Left renal pelvis (tissue), 4 donors: ENCODE measurements at places on chromosomes 2 and 18. TPM values are rescaled to one million over a fixed set of nuclear protein-coding genes. Genes with fewer than 3 reads are reported as not detected.

DNA sequence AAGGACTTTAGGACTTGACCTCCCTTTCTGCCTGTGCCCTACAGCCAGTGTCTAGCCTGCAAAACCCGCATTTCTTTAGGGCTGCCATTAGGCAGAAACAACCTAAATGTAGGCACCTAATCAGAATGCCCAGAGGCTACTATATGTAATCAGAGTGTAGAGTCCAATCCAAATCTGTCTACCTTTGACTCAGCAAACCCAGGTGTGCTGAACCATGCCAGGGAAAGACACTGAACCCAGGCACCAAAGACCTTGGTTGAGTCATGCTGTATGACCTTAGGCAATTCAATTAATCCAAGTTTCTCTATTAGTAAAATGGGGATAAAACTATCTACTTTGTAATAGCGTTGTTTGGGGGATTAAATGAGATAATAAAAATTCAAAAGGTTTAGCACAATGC, 20.7 kb downstream of the CAPN14 start:
- no peak for DNase-seq

The DYSF gene
- polyA plus RNA-seq, result 18.5 TPM

- no peak for DNase-seq
Measured at GRCh38 chr2:102703748-102704147, 58.1 kb upstream of the TMEM182 start.

- DNase-seq, result no peak
Measured at GRCh38 chr2:99198103-99198841, 17.3 kb downstream of the MRPL30 start.

The COL3A1 gene
- polyA plus RNA-seq, result 1,570 TPM

The CNGA3 gene
- polyA plus RNA-seq, result not detected

The ANKRD62 gene
- 0.07 TPM for polyA plus RNA-seq

DNA sequence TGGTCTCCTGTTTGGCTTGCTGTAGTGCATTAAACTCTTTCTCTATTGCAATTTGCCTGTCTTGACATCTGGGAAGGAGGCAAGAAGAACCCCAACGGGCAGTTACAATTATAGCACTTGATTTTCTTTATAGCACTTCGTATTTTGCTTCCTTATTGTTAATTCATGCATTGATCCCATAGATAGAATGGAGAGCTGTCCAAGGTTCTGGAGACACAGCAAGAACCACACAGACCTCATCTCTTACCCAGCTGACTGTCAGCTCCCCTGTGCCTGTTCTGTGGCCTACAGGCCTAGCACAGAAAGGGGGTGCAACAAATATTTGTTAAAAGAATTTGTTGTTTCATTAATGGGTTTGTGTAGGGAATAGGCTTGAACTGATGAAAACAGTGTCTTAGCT, 194.3 kb downstream of the GALNT1 start:
- no peak for DNase-seq

GRCh38 chr18:32776561-32776960, 3.7 kb upstream of the KLHL14 start:
- no peak for DNase-seq

GRCh38 chr2:25339791-25340180, 1.9 kb downstream of the DNMT3A start:
- no peak for DNase-seq

DNA sequence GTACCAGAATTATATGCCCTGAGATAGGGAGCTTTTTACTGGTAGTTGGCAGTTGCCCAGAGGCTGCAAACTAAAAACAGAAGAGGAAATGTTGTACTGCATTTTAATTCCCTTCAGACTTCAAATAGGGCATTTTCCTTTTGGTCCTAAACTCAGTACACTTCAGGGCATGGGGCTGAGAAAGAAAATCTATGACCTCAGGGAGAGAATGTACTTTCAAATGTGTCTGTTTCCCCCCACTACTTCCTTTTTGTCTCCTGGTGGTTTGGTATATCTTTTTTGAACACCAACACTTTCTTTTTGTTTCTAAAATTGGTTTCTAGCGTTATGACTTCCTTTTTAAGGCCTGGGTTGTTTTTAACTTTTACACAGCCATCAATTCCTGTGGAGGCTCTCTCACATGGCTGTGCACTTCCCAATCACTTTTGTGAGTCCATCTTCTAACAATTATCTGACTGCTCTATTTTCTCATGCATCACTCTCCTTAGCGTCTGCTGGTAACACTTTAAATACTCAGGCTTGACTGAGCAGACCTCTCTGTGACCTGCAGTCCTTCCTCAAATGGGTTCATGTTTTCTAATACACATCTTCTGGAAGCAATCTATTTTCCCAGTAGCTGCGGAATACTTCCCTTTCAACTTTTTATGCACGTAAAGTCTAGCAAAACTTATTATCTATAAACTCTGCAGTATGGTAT, 596.0 kb downstream of the LRP1B start:
- DNase-seq, result no peak

DNA sequence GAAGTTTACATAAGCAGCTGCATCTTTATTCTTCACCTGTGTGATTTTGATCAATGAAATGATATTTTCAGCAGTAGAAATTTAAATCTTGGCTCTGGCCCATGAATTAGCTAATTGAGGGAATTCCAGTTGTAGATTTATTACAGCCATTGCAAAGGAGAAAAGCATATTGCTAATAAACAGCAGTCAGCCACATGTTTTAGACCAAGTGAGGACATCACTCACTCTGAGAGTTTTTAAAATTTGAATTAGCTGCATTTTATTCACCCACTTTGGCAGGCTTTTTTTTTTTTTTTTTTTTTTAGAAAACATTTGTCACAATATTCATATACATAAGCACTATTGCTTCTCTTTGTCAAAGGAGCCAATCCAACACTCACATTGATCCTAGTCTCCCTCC, 479.4 kb upstream of the VRK2 start:
- no peak for DNase-seq

The SULT1C4 gene
- polyA plus RNA-seq, result 50.7 TPM

The DSG1 gene
- 0.08 TPM for polyA plus RNA-seq

The MSTN gene
- 1.9 TPM for polyA plus RNA-seq

DNA sequence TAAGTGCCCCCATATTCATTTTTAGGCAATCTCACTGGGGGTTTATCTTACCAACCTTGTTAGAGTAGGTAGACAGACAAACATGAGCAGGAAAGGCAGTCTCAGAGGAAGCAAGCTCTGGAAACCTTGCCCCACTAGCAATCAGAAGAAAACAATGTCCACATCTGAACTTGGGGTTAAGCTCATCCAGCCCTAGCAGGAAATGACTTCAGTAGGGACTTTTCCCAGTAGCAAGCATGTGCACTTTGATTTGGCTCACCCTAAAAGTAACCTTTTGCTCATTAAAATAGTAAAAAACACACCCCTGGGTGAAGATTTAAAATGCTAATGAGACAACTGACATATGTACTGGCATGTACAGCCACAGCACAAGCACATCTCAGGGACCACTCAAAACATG, 175.5 kb downstream of the AKAIN1 start:
- DNase-seq, result no peak

DNA sequence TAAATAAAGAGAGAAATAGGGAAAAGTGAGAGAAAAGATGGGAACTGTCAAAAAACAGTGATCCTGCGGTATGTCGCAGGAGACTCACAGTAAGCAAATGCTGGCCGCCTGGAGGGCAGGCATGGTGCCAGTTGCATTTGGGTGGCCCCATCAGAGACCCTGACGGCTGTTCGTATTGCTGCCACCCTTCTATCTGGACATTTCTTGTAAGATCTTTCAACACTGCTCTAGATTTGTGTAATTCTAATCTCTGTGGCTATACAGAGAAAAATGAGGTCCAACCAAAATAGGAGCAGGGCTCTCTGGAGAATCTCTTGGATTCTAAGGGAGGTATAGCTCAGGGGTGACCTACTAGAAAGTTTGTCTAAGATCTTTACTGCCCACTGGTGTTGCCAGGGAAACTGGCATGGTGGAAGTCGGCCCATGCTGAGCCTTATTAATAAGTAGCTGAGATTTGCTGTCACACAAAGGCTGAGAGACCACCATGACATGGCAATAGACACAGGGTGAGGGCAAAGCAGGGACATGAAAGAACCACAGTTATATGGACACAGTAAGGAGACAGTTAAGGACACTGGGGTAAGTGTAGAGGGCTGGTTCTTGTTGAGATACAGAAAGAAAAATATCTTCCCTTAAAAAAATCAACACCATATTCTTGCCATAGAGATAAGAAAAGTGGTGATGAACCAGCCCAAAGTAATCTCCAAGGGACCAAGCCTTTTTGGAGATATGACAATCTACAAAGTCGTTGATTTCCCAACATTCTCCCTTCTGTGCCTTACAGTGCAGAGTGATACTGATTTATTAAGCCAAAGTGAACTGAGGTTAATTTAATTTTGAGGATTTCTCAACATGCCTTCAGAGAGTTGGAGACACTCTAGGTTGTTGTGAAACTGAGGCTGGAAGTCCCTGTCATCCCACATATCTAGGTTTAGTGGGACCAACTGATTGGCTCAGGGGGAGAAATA, 26.4 kb upstream of the FZD7 start:
- DNase-seq, result no peak

The AQP12A gene
- polyA plus RNA-seq, result 0.60 TPM

The KLHL14 gene
- polyA plus RNA-seq, result 30.6 TPM

- no peak for DNase-seq
Measured at GRCh38 chr18:69948256-69948655, 583 bp upstream of the CD226 start.

The CHAC2 gene
- 4.4 TPM for polyA plus RNA-seq

- DNase-seq, result no peak
Measured at GRCh38 chr18:33573193-33573592, 4.8 kb upstream of the ASXL3 start.

DNA sequence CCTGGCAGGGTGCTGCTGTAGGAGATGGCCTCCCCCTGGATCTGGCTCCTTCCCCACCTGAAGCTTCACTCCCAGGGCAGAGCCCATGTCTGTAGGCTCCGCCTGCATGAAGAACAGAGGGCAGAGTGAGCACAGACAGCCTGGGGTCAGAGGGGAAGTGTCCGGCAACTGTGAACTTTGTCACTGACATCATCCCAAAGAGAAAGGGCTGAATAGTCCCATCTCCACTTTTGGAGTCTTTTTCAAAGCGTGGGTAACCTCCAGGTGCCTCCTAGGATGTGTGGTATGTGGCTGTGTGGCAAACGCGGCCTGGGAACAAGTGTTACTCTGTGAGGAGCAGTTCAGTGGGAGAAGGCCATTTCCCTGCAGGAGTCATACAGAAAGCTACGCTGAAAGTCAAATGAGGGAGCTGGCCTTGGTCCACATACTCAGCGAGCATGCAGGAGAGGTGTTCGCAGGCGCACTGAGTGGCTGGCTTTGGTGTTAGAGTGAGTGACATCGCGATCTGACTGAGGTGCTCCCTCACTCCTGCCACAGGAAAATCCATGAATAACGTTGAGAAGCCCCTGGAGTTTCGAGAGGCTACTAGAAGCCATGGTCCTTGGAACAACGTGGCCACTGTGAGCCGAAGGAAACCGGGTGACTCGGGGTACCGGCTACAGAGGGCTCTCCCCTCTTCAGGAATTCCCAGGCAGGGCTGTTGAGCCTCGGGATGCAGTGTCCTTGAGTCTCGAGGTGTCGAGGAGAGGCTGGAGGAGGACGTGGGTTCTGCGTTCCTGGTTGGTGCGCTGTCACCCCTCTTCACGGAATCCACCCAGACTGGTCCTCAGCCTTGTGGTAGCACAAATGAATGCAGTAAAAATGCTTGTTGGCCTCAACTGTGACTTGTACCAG, 54.7 kb downstream of the CABLES1 start:
- DNase-seq, result no peak

The GNAL gene
- 5.1 TPM for polyA plus RNA-seq

- DNase-seq, result no peak
Measured at GRCh38 chr18:79395761-79396404, at the start of gene NFATC1. Gene NFATC1, plus strand, starts transcription at chr18:79395930. Its CDS starts 295 bp downstream, at chr18:79396225.

The SPR gene
- polyA plus RNA-seq, result 9.0 TPM

- DNase-seq, result no peak
Measured at GRCh38 chr2:155980941-155981560, 351.5 kb downstream of the NR4A2 start.

The NT5C1B gene
- polyA plus RNA-seq, result 0.86 TPM

DNA sequence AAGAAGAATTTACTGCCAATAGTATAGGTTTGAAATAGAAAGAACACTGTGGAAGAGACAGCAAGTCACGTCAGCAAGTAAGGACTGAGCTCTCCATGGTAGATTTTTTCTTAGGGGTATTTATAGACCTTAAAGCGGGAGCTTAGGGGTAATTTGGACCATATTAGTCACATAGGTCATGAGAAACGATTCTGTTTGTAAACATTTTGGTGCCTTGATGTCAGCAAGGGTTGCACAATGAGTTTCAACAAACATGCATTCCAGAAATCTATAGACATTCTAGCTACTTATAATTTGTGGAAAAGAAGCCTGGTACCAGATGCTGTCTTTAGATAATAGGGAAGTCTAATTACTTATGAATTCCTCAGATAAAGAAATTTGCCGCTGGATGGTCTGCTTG, 624.7 kb downstream of the TDRD15 start:
- DNase-seq, result no peak

DNA sequence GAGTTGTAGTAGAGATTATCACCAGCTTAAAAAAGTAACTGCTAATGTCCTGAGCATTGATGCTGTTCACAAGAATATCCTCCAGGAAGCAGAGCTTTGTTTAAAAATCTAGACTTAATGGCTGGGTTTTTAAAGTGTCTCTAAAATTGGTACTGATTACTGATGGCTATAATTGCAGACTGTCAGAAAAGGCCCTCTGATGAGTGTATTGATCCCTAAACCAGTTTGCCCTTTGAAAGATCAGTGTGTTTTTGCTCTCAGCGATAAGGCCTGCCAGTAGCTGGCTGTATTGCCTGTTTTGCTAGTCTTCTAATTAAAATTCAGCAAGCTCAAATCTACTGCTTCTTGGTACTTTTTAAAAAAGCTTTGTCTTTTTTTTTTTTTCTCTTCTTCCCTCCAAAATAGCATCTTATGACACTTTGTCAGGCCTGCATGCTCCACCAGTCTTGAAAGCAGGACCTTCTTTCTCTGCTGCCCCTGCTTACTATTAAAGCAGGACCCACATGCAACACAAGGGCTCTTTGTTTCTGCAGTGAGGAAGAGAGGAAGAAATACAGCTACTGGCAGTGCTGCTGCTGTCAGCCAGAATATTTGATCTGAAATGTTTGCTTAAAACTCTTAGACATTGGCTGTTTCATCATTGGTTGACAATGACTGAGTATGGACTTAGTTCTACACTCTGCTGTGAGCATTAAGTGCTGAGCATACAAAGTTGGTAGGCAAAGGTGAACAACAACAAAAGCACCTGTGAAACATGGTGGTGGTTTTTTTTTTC, 1.8 kb downstream of the SEC11C start:
- no peak for DNase-seq

The CDK15 gene
- polyA plus RNA-seq, result 1.5 TPM

GRCh38 chr18:58104096-58104495, 60.1 kb downstream of the NEDD4L start:
- no peak for DNase-seq

The TMEM247 gene
- polyA plus RNA-seq, result not detected

The CHST9 gene
- 3.9 TPM for polyA plus RNA-seq

The PTPRN gene
- 0.53 TPM for polyA plus RNA-seq

DNA sequence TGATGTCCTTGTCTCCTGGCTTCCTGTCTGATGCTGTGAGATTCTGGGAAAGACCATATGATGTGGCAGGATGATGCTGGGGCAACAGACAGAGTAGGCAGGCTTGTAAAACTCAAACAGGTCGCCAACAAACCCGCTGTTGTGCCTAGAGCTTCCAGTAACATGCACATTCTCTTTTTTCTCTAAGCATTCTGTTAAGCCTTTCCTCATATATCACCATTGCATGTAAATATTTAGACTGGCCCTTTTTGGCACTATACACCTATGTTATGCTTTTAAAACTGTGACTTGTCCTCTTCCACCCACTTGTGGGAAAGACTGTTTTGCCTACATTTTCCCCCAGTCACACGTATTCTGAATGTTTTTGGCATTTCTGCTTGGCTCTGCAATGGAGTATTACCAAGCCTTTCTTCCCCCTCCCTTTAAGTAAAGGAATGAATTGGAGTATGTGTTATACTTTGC, 250.4 kb upstream of the TANK start:
- DNase-seq, result no peak
